ENCODE measurements at places on chromosomes 5 and 9.

- no peak for DNase-seq
Measured at GRCh38 chr9:132063281-132063680, 16.4 kb downstream of the MED27 start.

DNA sequence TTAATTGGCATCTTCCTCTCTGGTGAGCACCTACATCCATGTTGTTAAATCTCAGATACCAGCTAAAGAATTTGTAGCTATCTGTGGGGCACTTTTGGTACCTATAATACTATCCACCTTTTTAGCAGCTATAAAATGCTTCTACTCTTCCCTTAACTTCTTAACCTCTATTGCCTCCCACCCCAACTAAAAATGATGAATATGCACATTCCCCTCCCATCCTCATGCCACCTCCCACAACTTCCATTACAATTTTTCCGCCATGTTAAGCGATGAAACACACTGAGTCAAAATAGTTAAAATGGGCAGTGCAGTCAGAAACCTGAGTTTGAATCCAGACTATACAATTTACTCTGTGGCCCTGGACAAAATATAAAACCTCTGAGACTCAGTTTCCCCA lies 10.1 kb downstream of the SSBP2 start:
- no peak for DNase-seq

- DNase-seq: no peak
Measured at GRCh38 chr5:80125022-80125961, 90.1 kb downstream of the THBS4 start.

- DNase-seq: no peak
Measured at GRCh38 chr9:92864152-92864551, 13.7 kb downstream of the ZNF484 start.

DNA sequence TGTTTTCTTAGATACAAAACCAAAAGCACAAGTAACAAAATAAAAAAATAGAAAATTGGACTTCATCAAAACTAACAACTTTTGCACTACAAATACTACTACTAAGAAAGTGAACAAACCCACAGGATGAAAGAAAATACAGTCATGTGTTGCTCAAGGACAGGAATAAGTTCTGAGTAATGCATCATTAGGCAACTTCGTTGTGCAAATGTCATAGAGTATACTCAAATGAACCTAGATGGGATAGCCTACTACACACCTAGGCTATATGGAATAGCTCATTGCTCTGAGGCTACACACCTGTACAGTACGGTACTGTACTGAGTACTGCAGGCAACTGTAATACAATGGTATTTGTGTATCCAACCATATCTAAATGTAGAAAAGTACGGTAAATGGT lies 88.3 kb downstream of the RAPGEF1 start:
- peak; percentile 33 for DNase-seq

DNA sequence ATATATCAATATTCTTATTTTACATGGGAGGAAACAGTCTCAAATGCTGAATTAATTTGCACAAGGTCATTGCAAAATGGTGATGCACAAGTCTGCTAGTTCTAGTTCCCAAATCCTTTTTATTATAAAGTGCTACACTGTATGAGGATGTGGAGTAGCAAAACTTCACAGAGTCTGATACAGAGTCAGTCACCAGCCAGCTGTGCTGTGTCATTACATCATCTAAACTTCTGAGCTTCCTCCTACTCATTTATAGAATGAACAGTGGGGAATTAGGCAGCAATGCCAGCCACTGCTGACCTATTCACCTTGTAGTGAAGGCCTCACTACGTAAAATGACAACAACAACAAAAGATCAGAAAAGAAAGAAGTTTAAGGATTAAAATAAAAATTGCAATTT lies 357.8 kb downstream of the TMEM167A start:
- DNase-seq: peak; percentile 10

DNA sequence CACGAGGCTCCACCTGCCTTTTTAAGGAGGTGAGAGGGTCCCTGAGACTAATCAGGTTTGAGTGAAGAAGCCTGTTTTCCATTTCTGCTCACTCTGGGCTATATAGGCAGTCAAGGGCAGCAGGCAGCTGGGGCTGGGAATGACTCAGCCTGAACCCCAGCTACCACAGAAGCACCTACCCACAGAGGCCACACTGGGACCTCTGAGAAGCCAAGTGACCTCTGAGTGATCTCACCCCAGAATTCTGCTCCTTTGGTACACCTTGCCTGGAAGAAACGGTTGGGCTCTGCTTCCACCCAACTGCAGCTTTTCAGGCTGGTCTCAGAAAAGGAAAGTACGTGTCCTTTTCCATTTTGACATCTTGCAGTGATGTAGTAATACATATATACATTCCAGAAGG lies 6.8 kb downstream of the FAM219A start:
- peak; percentile 90 for DNase-seq

Measured in M059J (cell line).